ENCODE measurements at places on chromosomes 2 and 18.

DNA sequence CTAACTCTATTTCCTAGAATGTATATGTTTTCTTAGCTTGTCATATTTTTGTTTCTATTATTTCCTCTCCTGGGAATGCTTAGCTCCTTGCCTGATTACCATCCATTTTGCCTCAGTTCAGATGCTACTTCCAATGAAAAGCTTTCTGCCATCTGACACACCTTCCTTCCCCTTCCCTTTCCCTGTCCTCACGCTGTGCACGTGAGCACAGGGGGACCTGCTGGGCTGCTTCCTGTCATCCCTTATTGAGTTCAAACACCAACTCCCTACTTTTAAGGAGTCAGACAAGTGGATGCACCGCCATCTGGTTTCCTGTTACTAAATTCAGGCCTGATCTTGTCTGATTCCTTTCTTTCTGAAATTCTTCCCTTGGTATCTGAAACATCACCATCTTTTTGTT is 2.4 kb upstream of the INO80C start:
- no peak for DNase-seq

GRCh38 chr2:27702302-27702701 is 38.6 kb downstream of the SLC4A1AP start:
- DNase-seq = no peak

DNA sequence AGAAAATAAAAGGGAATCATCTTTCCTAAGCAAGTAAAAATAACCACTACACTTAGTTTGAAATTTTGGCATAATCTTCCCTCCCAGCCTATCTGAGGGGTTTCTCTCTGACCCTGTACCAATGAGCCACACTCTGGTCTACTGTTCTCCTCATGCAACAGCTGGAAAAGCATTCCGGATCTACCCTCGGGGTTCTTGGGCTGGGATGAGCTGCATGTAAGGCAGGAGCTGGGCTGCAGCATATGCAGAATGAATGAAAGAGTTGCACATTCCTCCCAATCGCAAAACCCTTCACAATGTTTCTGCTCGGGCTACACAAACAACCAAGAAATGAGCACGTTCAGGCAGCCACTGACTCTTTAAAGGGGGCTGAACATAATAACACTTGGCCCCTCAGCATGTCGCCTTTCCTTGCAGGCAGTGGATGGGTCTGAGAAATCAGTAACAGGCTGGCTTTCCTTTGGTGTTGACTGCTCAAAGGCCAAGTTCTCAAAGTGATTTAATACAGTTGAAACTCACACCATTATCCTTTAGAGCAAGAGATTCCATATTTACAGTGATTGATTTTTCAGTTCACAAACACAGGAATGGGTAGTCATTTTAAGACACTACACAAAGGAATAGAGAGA is 180.4 kb upstream of the ZFP36L2 start:
- no peak for DNase-seq

DNA sequence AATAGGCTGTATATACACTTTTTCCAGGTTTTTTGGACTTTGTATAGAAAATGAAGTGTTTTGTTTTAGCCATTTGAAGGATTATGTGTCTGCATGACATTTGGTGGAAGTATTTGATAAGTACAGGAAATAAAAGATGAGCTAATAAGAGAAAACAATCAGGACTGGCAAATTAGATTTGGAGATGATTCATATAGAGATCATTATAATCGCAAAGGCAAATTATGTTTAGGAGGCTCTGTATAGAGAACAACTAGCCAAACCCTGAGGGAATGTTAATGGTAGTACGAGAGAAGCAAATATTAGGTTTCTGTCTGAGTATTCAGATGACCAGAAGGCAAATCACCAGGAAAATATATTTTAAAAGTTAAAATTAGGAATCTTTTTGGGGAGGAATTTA is 41.7 kb downstream of the PLCL1 start:
- DNase-seq = no peak

DNA sequence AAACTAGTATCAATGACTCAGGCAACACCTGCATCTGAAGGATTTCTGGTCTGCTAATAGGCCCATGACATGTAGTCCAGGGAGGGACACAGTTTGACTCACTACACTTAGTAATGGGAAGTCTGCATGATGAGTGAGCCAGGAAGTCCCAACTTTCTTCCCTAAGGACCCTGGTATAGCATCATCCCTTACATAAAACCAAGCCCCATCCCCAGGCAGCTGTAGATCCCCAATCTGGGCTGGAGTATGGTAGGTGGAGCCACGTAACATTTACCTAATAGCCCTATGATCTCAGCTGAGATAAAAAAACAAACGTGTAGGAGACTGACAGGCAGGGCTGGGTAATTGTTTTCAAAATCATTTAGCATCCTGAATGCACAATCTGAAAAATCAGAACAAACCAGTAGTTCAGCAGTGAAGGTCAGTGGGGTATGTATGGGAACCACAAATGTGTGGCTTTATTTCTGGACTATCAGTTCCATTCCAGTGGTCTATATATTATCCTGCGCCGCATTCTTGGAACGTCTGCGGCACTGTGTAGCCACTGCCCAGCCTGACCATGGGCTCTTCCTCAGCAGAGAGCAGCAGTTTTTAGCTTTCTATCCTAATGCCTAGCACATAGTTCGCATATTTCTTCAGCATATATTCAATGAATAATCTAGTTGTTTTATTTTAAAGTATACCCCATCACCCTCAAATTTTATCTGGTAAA is 33.5 kb downstream of the EPB41L3 start:
- DNase-seq = no peak

- no peak for DNase-seq
Observed at GRCh38 chr18:66630831-66631230, 26.9 kb upstream of the CDH19 start.
